ENCODE measurements at places on chromosomes 4 and X.
A peak's percentile ranks its signal among the peaks of the same experiment; 100 is the strongest.

DNA sequence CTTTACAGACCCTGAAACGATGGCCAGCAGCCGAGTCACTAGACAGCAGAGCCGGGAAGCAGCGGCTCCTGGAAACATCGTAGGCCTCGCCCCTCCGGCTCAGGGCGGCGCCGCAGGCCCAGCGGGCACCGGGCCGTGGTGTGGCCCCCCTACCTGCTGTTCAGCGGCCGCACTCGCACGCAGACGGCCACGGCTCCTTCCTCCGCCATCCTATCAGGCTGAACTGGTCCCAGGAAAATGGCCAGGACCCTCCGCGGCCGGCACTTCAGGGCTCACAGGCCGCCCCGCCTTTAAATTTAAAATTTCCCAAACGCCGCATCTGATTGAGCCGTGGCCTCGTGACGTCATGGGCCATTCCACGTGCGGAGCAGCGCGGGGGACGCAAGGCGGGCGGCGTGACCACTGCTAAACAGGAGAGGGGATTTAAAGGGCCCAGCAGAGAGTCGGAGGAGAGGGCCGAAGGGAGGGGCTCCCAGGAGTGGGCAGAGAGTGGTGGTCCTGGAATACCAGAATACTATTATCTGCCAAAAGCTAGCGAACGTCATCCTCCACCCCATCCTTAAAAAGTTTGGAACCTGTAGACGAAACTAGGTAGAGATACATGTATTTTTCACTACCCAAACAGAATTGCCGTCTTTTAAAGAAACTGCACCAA, at the start of gene CENPE:
TSS of gene CENPE (minus strand) at position 233 of the 655 bp plus-strand sequence. CDS start at position 209, 24 bp downstream.
- DNase-seq = peak; percentile 92

GRCh38 chr4:153159728-153160221, 44.5 kb upstream of the TRIM2 start:
- no peak for DNase-seq

GRCh38 chr4:53498706-53499105, 92.6 kb downstream of the LNX1 start:
- no peak for DNase-seq

DNA sequence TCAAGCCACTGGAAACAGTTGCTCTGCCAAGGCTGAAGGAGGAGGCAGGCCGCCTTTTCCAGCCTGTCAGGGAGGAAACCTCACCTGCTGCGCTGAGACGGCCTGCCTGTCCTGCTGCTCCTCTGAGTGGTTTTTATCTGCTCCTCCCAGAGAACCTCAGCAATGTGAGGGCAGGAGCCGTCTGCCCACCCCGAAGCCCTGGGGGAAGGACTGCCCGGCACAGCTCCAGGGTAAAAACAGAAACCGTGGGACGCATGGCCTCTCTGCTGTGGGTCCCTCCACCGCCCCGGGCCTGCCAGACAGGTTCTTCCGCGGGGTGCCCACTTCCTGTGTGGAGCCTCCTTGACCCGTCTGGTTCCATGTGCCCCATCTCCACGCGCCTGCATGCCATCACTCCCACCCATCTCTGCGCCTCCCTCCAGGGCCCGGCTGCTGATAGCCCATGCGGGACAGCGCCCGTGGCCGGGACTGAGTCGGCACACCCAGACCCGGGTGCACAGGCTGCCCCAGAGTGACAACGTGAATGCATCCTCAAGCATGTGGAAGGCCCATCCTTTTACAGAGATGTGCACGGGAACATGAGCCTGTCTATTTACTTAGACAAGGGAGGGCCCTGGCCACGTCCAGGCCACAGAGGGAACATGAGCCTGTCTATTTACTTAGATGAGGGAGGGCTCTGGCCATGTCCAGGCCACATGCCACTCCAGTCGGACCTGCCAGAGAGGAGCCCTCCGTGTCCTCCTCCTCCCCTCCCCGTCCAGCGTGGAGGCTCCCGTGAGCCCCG, 4.0 kb upstream of the SLC49A3 start:
- no peak for DNase-seq
